ENCODE measurements at places on chromosomes 13 and 19. TPM values are rescaled to one million over a fixed set of nuclear protein-coding genes. Genes with fewer than 3 reads are reported as not detected.

OXGR1 gene
- not detected for polyA plus RNA-seq

TMIGD2 gene
- 1.9 TPM for polyA plus RNA-seq

KLHL1 gene
- not detected for polyA plus RNA-seq

LILRA1 gene
- polyA plus RNA-seq, result not detected

KLK4 gene
- not detected for polyA plus RNA-seq

ZNF726 gene
- 2.7 TPM for polyA plus RNA-seq

LRFN3 gene
- 0.15 TPM for polyA plus RNA-seq

PLVAP gene
- not detected for polyA plus RNA-seq

ZNF134 gene
- 13.5 TPM for polyA plus RNA-seq

CGB1 gene
- not detected for polyA plus RNA-seq

KIRREL2 gene
- not detected for polyA plus RNA-seq

DCLK1 gene
- not detected for polyA plus RNA-seq

ZNF888 gene
- polyA plus RNA-seq, result 2.1 TPM

ZNF649 gene
- 9.8 TPM for polyA plus RNA-seq

MBD3L3 gene
- polyA plus RNA-seq, result not detected

CGB8 gene
- polyA plus RNA-seq, result not detected

ZBTB32 gene
- 31.6 TPM for polyA plus RNA-seq

ZNF541 gene
- polyA plus RNA-seq, result not detected

ZNF45 gene
- polyA plus RNA-seq, result 10.7 TPM

C19orf85 gene
- polyA plus RNA-seq, result not detected

PEAK3 gene
- 0.26 TPM for polyA plus RNA-seq

ZNF677 gene
- polyA plus RNA-seq, result 8.7 TPM

UCHL3 gene
- polyA plus RNA-seq, result 30.4 TPM

GPR4 gene
- not detected for polyA plus RNA-seq

SULT2A1 gene
- not detected for polyA plus RNA-seq

NDUFA7 gene
- polyA plus RNA-seq, result 141 TPM

CFAP97D2 gene
- polyA plus RNA-seq, result not detected

SIGLEC14 gene
- 15.0 TPM for polyA plus RNA-seq

CNN1 gene
- not detected for polyA plus RNA-seq

HRC gene
- polyA plus RNA-seq, result not detected

NTN5 gene
- 0.66 TPM for polyA plus RNA-seq

FGF21 gene
- polyA plus RNA-seq, result not detected

GRIK5 gene
- polyA plus RNA-seq, result not detected

ITGBL1 gene
- not detected for polyA plus RNA-seq

COL5A3 gene
- polyA plus RNA-seq, result not detected

All from IgD-negative memory B cell (primary cell).